Tongue (tissue), 3 donors: ENCODE measurements at places on chromosomes 16 and 17. TPM values are rescaled to one million over a fixed set of nuclear protein-coding genes. Genes with fewer than 3 reads are reported as not detected.

The SHISA6 gene
- 4.4 TPM for total RNA-seq

DNA sequence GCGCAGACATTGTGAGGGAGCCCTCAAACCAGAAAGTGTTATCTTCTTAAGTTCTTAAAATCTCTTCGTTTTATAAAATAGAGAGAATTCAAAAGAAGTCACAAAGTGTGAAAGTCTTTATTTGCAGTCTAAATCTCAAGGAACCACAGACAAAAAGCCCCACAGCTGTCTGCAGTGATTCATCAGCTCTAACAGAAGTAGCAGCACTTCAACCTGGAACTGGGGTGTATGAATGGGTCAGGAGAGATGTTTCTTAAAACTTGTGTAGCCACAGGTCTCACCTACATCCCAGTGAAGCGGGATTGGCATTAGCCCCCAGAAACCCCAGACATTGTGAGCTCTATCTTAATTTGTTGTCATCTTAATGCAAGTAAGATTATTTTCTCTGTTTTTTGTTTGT lies 61.1 kb downstream of the CDYL2 start:
- no peak for DNase-seq

The TMC8 gene
- total RNA-seq = 3.2 TPM

The AHSP gene
- total RNA-seq = 4.2 TPM

DNA sequence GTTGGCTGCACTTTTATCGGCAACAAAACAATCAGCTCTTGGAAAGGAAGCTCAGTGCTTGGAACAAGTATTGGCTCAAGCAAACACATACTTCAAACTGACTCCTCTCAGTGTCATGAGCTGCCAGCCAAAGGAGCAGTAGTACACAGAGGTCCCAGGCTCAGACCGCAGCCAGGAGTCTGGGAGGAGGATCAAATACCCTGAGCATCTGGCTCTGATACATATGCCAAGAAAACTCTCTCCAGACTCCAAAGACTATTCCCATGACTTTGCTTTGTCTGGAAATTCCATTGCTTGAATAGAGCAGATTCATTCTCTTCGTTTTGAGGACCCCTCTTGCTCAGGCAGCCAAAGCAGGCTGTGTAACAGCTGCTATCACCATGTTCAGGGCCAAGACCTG lies 501.6 kb upstream of the PSMD7 start:
- DNase-seq = peak; percentile 93

The SIRT7 gene
- total RNA-seq = 9.1 TPM

DNA sequence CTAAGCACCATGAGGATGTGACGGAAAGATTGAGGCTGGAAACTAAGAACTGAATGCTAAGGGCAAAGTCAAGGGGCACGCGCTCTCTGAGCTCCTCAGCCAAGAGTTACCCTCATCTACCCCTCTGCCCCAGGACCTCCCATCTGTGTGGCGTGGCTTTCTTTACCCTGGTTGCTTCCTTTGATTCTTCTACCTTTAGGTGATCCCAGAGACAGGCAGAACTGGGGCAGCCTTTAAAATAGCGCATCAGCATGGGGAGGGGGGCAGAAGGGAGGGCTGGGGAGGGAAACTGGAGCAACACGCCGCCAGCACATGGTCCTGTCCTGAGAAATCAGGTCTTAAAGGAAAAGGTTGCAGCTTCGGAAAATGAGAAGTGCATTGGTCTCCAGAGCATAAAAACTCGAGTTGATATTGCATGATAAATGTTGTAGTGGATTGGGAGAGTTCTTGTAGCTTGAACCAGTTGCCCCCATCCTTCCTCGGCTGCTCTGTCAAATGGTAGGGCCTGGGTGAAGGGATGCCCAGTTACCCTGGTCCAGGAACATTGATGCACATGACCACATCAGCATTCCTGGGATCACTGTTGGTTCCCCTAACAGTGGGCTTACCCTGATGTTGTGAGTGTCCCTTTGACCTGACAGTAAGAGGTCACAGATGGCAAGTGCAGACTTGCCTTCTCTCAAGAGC lies 29.7 kb downstream of the LDHD start:
- DNase-seq = no peak

The CCDC137 gene
- total RNA-seq = 5.6 TPM

GRCh38 chr16:68366062-68366461 lies 55.2 kb downstream of the PRMT7 start:
- no peak for DNase-seq

DNA sequence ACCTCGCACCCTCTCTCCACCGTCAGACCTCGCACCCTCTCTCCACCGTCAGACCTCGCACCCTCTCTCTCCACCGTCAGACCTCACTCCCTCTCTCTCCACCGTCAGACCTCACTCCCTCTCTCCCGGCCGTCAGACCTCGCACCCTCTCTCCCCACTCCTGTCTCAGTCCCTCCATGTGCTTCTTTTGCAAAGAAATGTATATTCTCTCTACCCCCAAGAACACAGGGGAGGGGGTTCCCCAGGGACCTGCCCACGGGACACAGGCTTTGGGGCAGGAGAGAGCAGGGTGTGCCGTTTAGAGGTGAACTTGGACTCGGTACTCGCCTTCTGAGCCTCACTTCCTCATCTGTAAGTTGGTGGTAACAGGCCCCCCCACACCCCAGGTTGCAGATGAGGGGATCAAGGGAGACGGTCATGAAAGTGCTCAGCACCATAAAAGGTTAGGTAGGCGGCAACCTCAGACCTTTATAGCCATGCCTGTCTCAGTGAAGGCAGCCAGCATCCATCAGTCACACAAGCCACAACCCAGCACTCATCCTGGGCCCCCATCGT lies 63.7 kb downstream of the RPH3AL start:
- DNase-seq = no peak

The TERB1 gene
- 0.41 TPM for total RNA-seq

- peak; percentile 46 for DNase-seq
These were observed 15.5 kb upstream of the C1QL1 start for GRCh38 chr17:44983563-44983962.

DNA sequence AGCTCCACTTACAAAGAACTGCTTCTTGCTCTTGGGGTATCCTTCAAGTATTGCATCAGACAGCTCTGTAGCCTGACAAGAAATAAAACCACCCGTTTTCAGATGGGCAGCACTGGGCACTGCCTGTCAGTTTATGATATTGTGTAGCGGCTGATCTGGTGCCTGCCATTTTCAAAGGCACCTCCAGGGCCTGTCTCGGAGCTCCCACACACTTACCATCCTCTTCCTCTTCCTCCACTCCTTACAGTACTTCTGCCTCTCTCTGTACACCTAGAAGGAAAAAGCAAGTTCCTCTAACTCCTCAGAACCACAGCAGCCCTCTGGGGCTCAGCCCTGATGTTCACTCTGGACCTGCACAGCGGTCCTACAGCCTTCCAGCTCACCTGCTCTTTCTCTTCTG lies 4.4 kb downstream of the PSMC3IP start:
- DNase-seq = no peak

DNA sequence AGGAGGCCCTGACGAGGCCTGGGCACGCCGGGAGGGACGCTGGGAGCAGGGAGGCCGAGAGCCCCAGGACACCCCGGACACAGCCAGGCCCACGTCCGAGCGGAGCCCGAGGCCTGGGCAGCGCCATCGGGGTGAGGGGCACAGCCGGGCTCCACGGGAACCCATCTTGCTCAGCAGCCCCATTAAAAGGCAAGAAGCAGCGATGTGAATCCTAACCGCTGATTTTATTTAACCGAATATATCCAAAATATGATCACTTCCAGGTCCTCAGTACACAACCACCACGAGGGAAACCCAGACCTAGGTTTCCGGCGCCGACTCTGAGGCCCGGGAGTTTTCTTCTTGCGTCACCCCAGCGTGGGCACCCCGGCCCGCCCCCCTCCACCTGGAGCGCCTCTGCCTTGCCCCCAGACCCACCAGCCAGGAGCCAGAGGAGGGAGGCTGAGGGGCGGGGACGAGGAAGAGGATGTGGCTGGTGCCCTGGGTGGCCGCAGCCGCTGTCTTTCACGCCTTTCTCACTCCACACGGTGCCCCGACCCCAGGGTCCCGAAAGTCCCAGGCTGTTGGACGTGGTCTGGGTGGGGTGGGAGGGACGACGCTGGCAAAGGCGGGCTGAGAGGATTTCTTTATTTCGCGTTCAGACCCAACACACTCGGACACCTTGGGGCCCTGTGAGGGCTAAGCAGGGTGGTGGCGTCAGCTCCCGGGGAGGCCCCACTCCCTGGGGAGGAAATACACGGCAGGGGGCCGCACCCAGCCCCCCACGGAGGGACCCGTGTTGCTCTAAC lies 568 bp upstream of the CCDC154 start:
- DNase-seq = no peak

DNA sequence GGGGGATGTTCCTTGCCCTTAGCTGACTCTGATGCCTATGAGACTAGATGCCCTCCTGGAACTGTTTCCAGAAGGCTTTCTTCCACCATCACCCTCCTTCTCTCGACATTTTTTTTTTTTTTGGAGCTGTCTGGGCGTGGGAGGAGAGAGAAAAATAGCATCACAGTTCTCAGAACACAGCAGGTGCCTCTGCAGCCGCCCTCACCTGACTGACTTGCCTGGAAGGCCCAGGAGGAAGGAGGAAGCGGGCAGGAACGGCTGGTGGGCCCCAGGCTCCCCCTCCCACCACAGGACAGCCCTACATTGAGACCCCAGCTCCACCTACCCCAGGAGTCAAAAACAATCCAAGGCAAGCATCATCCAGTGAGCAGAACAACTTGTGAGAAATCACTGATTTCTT lies 20.3 kb upstream of the CACNG5 start:
- DNase-seq = no peak

The FBXO39 gene
- not detected for total RNA-seq

GRCh38 chr16:85289760-85290625 lies 177.7 kb upstream of the CIBAR2 start:
- no peak for DNase-seq

GRCh38 chr16:57203451-57203850 lies 17.3 kb downstream of the RSPRY1 start:
- DNase-seq = no peak

DNA sequence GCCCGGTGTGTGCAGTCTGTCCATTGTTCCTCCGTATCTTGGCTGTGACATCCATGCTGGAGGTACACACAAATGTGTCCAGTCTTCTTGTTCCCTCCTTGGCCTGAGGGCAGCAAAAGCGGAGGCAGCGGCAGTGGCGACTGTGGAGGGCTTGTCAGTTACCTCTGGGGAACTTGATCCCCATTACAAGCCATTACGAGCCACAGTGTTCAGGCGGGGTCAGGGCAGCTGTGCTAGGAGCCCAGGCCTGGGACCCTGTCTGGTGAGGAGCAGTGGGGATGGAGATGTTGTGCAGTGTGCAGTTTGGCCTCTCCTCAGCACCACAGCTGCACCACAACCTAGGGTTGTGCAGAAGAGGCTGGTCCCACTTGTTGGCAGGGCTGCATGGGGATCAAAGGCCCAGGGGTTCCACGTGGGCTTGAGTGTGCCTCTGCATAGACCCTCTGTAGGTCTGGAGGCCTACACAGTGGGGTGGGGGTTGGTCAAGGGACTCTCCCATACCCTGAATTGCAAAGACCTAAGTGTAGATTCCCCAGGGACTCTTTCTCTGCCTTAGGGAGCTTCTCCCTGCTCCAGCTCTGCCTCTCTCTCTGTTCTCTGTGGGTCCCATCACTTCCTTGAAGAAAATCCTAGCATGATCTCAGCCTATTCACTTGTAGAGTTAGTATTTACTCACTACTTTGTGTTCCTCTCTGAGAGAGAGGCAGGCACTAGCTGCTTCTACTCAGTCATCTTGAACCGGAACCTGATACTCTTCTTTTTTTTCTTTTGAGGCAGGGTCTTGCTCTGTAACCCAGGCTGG lies 58.8 kb downstream of the SLFN11 start:
- no peak for DNase-seq

GRCh38 chr17:61150686-61151299 lies 248.8 kb upstream of the TBX2 start:
- no peak for DNase-seq

GRCh38 chr17:38879878-38880665 lies 10.2 kb downstream of the LASP1 start:
- DNase-seq = peak; percentile 90

- DNase-seq = no peak
These were observed 28.6 kb downstream of the NPTX1 start for GRCh38 chr17:80447790-80448189.

GRCh38 chr17:64185101-64185500 lies 55.2 kb upstream of the ERN1 start:
- DNase-seq = no peak

- DNase-seq = no peak
These were observed 69.2 kb downstream of the CDK12 start for GRCh38 chr17:39530513-39530912.

DNA sequence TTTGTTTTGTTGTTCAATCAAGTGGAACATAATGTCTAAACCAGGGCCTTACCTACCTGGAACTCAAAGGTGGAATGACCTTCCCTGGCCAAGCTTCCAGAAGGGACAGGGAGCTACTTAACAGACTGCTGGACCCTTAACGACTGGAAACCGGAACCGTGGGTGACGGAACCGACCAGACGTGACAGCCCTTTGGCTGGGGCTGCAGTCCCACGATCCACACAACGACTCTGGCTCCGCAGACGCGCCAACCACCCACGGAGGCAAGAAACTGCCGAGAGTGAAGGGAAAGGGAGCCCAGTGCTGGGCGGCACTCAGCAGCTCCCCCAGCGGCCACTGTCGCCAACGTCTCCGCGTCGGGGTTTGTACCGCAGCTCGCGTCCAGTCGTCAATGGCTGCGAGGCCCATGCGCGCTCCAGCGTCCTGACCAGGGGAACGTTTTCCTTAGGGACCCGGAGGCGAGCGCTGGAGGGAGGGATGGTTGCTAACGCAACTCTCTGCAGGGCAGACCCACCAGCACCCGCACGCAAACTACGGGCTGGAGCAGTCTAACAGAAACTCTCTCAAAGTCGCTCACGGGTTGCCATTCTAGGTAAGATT lies 5.5 kb upstream of the KIF22 start:
- peak; percentile 69 for DNase-seq

The CLEC3A gene
- not detected for total RNA-seq

- no peak for DNase-seq
These were observed 8.9 kb downstream of the ANKRD11 start for GRCh38 chr16:89481356-89481955.

DNA sequence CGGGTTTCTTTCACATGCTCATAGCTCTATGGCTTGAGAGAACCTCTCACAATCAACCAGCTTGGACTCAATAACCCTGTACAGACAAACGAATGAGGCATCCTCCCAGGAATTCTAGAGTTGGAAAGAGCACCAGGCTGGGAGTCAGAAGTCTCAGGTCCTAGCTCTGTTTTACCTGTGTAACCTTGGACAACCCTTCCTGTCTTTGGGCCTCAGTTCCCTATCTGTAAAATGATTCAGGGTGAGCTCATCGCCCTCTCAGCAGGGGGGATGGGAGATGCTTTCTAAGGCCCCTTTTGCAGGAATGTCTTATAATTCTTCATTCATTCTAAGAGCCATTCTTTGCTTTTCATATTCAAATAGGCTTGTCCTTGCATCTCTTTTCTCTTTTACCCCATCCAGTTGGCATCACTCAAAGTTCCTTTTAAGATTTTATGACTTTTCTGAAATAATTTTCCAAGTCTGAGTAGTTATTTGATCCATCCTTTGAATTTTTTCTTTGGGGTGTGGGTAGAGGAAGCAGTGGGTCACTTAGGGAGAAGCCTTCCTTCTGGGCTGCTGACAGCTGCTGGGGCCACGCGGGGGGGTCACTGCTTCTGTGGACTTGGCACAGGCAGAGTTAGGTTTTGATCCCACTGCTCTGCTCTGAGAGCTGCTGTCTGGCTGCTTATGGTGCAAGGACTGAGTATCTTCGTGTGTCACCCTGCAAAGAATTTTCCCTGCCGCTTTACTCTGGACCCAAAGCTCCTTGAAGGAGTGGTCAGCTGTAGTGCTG lies 102.7 kb downstream of the UTP18 start:
- DNase-seq = peak; percentile 68

The SPNS1 gene
- total RNA-seq = 14.8 TPM
